ENCODE measurements at places on chromosomes 13 and 19.

DNA sequence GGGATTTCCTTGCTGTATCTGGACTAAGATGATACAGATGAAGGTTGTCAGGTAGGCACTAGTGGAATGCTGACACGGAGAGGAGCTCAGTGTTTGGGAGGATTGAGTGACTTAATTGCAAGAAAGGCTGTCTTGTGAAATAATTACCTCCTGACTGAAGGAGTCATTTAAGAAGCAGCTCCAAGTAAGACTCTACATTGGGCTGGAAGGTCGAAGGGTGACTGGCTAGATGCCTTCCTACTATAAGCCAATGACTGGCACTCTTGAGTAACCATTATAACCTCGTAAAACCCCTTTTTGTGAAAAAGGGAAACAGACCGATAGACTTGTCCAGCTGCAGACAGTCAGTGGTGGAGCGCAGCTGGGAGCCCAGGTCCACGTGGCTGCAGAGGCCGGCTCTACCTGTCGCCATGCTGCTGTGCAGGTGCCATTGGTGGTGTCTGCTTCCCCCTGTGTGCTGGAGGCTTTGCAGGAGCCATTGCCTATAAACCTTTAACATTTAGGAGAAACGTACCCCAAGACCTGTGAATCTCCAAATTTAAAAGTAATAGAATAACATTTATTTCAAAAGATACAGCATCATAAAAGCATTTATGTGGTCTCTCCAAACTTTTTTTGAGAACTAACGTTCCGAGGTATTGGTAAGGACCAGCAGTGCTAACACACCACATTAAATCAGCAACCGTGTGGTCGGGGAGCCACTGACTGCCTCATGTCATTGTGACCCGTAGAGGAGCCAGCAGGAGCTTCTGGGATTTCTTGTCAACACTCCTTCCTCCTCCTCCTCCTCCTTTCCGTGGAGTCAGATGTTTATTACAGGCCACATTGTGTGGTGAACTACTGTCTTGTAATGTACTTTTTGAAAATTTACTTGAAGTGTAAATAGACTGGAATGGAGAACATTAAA, 80.4 kb upstream of the TEX29 start:
- DNase-seq: no peak

DNA sequence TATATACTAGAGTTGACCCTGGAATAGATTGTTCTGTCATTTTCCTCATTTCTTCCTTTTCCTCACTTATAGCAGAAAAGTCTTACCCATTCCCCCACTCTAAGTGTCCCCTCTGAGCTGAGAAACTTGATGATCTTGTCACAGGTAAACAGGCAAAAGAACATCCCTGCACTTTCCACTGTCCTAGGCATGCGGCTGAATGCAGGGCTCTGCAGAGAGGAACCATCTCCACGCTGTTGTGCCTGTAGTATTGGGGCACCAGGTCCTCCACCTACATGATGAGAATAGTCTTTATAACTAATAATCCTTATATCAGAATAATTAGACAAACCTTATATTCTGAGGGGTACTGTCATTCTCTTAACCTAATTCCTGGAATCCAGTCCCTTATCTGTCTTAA, 211.3 kb downstream of the RBM26 start:
- no peak for DNase-seq

DNA sequence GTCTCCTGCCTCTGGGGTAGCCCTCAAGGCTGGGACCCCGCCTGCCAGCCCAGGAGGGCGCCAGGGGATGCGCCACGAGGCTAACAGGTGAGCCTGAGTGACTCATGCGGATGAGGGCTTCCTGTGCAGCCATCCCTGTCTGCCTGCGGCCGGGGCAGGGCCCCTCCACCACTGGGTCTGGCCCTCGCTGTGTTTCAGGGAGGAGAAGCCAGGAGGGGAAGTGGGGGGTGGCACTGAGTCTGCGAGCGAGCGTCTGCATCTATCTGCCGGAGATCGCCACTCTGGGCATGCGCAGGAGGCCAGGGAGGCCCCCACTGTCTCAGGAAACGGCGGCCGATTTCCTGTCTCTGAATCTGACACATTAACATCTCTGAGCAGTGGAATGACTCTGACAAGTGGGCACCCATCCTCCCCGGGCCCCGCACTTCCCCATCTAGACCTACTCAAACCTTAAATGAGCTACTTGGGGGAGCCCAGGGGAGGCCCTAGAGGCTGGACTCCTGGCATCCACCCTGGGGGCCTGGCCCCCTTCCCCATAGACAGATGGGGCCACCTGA, 19.7 kb downstream of the RFX1 start:
- DNase-seq: peak; percentile 99

GRCh38 chr19:2770055-2771013, 12.7 kb downstream of the SGTA start:
- DNase-seq: no peak

DNA sequence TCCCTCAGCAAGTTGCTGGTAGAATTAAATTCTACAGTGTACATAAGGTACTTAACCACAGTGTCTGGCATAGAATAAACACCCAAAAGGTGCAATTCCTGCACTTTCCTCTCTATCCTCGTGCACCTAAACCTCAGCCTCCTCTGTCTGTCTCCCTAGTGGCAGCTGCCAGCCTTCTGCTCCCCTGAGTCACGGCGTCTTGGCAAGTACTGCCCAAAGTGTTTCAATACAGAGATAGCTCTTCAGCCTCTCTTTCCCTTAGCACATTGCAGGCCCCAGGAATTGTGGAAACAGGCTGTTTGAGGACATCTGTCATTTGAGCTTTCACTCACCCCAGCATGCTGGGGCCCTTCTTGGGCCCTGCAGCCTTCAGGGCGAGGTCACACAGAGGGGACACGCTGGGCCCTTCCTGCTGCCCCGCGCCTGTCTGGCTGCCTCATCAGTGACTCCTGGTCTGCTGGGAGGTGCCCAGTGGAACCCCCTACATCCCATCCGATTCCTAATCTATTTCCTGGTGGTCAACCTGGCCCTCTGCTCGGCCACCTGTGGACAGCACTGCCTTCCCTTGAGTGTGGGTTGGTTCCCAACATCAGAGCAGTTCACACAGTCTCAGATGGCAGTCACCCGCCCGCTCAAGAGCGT, 19.3 kb downstream of the COL4A2 start:
- DNase-seq: no peak

GRCh38 chr13:46655377-46656180, 102.6 kb downstream of the LRCH1 start:
- DNase-seq: no peak

DNA sequence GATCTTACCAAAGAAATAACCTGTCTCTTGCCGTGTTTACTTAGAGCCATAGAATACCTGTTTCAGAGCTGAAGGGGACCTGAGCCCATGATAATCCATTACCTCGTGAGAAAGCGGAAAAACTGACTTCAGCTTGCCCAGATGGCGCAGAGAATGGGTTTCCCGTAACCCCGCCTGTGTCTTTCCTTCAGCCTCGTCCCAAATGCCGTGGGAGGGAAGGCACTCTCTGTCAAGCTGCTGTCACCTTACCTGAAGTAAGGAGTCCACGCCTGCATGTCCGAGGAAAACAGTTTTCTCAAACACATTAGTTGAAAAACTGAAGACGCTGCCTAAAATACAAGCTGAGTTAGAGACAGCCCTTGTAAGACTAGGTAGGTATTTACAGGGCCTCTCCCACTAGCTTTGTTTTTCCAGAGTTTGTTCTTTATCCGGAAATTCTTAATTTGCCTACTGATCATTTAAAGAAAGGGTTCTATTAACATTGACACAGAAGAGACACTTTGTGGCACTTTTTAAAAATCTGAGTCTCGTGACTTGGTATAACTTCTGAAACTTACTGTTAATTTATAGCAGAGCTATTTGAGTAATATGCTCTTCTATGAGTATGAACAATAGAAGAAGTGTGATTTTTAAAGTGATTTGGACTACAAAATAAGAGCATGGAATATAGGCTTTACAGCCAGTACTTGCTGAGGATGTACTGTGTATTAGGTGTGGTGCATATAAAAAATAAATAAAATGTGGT, 1.3 kb upstream of the INTS6 start:
- DNase-seq: peak; percentile 35

DNA sequence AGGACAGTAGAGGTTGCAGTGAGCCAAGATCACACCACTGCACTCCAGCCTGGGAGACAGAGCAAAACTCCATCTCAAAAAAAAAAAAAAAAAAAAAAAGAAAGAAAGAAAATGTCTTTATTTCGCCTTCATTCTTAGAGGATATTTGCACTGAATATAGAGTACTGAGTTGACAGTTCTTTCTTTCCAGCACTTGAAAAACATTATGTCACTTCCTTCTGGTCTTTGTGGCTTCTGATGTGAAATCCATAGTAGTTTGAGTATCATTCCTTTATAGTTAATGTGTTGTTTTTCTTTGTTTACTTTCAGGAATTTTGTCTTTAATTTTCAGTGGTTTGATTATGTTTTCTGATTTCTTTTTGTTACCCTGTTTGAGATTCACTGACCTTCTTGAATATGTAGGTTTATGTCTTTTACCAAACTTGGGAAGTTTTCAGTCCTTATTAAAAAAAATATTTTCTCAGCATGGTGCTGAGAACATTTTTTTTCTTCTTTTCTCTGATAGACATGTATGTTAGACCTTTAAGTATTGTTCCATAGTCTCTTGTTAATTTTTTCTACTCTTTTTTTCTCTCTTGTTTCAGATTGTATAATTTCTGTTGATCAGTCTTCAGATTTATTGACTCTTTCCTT, 50.1 kb downstream of the PCCA start:
- no peak for DNase-seq

DNA sequence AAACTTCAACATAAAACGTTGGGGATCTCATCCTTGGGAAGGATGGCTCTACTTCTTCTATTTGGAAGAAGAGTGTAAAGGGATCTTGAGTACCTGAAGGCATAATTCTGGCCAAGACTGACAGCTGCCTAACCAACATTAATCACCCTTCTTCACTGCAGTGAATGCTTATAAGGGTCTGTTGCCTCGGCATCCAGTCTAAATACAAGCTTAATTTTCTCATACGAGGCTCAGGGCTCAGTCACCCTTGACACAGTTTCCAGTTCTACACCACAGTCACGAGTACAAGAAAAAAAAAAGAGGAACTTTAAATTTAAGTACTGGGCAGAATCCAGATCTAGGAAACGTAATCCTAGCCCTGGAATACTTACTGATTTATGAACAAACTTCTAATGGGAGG, 9.0 kb downstream of the FPR3 start:
- DNase-seq: no peak

- peak; percentile 51 for DNase-seq
Observed at GRCh38 chr19:1942078-1942933, 1.3 kb downstream of the CSNK1G2 start.

GRCh38 chr13:112251930-112252585, 124.1 kb upstream of the SPACA7 start:
- no peak for DNase-seq

- no peak for DNase-seq
Observed at GRCh38 chr19:55539090-55539984, 2.4 kb upstream of the SBK2 start.

- no peak for DNase-seq
Observed at GRCh38 chr19:47661611-47662010, 51.6 kb upstream of the EHD2 start.

DNA sequence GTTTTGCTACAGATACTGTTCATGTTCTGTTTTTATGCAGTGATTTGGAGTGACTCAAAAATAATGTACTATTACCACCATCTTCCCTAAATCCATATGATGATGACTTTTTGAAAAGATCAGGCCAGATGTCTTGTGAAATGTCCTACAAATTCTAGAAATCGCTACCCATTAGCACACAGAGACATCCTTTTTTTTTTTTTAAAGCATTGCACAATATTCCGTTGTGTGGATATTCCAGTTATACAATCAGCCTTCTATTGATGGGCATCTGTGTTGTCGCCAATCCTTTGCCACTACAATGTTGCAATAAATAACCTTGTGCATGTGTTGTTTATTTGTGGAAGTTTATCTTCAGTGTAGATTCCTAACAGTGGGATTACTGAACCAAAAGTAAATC, 24.5 kb downstream of the ZDHHC20 start:
- no peak for DNase-seq

- no peak for DNase-seq
Observed at GRCh38 chr13:103931885-103932284, 865.7 kb upstream of the SLC10A2 start.

DNA sequence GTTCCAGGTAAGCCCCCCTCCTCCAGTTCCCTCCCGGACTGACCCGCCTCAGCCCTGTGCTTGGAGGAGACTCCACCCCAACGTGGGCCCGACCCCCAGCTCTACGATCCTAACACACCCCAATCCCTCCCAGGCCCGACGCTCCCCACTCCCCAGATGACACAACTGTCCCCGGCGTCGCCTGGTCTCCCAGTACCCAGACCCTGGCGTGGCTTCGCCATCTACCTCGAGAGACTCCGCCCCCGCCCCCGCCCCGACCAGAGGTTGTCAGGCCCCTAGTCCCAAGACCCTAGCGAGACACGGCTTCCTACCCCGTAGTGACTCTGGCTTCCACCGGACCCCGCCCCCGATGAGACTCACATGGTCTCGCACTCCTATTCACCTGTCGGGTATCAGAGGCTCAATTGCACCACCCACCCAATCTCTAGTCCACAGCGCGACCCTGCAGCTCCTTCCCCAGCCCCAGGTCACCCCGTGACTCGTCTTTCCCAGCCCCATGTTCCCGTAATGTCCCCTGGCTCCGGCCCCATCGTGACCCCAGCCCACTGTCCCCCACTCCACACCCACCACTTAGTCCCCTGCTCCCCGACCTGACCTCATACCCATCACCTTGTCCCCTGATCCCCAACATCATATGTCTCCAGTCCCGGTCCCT, 2.9 kb downstream of the CD37 start:
- no peak for DNase-seq

- no peak for DNase-seq
Observed at GRCh38 chr19:40567040-40567749, 9.5 kb upstream of the SHKBP1 start.

DNA sequence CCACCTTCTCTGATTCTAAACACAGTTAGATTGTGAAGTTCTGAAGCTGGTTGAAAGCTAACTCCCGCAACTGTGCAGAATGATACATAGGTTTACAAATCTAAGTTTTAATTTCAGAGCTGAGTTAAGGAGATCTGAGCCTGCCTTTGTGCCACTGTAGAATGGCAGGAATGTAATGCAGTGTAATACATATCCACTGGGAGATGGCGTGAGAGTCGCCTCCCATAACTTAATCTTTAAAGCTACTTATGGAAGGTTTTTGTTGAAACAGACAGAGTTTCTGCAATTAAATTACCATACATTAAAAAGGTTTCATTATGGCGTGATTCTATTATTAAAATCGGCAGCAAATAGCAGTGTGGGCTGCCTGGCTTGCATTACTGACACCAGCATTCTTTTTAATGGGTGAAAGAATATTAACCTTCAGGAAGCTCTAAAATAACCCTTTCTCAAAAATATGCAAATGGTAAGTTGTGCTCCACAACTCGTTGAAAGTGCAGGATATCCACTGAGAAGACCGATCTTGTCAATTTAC, 257.4 kb downstream of the OLFM4 start:
- DNase-seq: no peak
